Activated CD4-positive, alpha-beta T cell treated with anti-CD3 and anti-CD28 coated beads for 24 hours (primary cell): ENCODE measurements at places on chromosomes 4 and X.
A peak's percentile ranks its signal among the peaks of the same experiment; 100 is the strongest.

GRCh38 chr4:90120815-90121214, 6.4 kb upstream of the CCSER1 start:
- DNase-seq, result no peak

GRCh38 chr4:113587156-113587555, 174.4 kb downstream of the CAMK2D start:
- DNase-seq, result no peak

- DNase-seq, result no peak
Measured at GRCh38 chr4:73258436-73258685, 237 bp downstream of the ANKRD17 start.

DNA sequence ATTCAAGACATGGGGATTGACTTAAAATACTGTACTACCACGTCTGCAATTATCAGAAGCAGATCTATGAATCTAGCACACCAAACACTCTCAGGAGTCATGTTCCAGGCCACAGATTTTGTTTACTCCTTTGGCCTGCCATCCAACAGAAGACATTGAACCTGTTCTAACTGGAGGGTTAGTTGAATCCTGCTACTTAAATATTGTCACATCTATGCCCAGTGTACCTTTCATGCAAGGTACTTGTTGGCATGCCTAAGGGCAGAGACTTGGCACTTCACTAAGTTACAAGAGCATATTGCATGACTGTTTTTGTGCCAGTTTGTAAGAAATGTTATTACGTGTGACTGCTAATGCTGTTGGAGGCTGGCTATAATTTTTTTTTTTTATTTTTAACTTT, 126.9 kb upstream of the BCOR start:
- DNase-seq, result no peak

DNA sequence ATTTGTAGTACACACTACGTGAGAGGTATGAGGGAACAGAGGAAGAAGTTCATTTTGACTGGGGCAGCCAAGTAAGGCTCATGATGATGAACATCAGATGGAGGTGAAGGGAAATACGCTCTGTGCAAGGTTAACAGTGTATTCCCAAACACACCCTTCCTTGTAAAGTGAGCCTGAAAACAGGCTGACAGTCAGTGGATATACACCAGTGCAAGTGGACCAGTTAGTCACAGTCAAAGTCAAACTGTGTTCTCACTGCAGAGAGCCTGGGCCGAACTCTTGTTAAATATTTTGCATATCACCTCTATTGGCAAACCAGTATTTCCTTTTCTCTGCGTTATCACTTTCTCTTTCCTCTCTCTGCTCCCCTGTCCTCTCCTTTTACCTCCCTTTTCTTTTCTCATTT, 23.4 kb upstream of the RHOH start:
- DNase-seq, result no peak

DNA sequence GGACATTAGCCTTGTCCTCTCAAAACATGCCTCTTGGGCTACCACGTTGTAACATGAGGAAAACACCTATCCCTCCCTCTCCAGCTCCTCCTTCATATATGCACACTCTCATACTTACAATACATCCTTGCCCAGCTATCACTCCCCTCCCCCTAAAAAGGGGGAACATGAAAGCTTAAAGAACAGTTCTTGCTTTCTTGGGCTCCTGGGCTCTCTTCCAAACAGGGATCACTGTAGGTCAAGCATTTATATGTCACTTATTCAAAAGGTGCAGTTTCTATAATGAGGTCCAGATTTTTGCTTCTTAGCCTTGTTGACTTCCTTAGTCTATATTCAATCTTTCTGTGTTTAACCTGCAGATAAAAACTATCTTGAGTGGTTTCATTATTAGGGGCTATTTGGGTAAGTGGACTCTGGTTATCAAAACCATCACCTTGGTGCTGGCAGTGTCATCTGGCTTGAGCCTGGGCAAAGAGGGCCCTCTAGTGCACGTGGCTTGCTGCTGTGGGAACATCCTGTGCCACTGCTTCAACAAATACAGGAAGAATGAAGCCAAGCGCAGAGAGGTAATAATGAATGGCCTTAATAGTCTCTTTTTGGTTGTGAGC, 119.4 kb downstream of the AKAP4 start:
- DNase-seq, result no peak

DNA sequence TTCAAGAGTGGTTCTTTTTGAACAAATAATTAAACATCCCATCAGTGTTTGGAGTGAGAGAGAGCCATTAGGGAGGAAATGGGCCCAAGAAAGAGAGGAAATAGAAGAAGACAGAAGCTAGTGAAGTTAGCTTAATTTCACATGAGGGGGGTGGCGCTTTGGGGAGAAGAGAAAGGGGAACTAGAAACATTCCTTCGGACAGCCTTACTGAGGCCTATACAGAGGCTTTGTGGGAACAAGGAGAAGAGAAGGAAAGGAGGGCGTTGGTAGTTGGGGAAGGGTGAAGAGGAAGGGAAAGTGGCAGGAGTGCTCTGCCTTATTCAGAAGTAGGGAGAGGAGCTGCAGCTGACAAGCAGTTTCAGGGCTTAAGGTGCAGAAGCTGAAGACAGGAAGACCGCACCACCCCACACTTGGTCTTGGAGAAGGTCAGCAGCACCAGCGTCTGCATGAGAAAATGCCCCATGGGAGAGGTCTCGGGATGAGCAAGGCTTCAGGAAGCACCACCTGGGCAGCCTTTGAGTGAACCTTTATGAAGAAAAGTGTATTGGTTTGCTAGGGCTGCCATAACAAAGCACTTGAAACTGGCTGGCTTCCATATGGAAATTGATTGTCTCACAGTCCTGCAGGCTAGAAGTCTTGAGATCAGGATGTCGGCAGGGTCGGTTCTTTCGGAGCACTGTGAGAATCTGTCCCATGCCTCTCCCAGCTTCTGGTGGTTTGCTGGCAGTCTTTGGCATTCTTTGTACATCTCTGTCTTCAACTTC, 85.1 kb downstream of the KIT start:
- no peak for DNase-seq

GRCh38 chr4:77821775-77822174, 2.6 kb upstream of the CNOT6L start:
- no peak for DNase-seq

DNA sequence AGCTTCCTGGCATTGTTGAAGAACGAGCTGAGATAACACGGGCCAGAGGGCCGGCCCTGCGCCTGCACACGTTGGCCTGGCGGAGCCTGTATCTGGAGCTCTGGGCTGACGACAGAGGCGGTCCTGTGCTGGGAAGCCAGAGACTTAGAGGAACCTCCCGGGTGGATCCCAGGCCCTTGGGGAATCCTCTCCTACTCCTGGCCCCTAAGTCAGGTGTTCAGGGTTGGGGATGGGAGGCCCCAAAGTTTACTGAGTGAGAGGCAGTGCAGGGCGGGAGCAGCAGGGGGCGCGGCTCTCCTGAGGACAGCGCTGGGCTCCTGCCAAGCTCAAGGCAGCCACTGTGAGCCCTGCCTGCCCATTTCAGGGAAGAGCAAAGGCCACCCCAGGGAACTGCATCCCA, 2.5 kb upstream of the HTRA3 start:
- peak; percentile 28 for DNase-seq

GRCh38 chr4:123244137-123244536, 152.5 kb upstream of the SPRY1 start:
- no peak for DNase-seq

DNA sequence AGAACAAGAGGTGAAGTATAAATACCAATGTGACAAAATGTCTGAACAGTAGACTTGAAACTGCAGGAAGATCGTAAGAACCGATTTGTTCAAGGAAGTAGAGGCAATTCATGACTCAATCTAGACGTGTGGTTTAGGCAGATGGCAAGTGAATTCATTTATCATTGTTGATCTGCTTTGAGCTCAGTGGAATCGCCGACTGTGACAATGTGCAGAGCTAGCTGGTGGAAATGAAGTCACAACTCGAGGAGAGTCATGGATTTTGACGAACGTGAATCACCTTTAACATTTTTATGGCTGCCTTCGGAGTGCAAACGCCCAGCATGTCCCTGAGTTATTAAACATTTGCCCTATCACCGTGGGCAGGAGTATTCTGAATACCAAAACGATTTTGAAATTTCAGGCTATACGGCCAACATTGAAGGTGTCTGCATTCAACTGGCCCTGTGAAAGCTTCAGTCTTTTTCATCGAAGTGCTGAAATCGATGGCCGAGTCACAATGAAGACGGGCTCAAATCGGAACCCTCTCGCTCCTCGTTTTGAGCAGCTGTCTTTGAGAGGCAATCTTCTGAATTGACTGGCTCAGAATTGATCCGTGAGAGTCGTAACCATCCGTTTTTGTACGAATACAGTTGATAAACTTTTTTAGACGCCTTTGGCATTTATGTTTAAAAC, 689 bp upstream of the OGT start:
- DNase-seq, result no peak

DNA sequence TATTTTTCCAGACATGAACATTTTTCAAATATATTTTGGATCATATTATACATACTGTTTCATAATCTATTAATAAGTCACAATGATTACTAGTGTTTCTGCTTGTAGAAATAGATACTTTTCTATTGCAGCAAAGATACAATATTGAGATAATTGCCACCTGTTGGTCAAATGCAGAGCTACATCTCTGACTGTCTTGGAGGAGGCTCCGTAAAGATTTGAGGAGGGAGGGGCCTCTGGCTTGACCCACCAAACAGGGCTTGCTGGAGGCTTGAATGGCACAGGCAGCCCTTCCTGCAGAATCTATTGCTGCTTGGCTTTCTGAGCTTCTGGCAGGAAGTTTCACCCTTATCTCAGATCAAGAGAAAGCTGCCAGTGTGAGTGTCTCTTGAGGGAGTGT, 99.3 kb upstream of the ARMCX2 start:
- no peak for DNase-seq

GRCh38 chrX:45557387-45557786, 356.7 kb upstream of the DIPK2B start:
- no peak for DNase-seq

DNA sequence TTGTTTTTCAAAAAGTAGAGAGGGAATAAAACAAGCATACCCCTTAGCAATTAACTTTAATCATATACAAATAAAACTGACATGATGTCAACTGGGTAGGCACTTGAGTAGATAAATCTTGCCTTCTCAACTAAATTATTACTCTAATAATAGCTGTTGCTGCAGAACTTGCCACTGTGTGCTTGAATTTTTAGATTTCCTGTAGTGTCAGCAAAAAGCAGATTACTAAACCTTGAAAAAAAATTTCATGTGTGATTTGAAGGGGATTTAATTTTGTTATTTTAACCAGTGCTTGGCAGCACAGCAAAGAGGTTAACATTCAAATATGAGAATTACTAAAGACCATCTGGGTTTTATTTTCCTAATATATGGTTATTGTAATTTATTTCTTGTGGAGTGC, 438.3 kb upstream of the SPANXN1 start:
- DNase-seq, result no peak

- DNase-seq, result no peak
Measured at GRCh38 chr4:5804656-5805055, 88.2 kb downstream of the CRMP1 start.

- DNase-seq, result no peak
Measured at GRCh38 chr4:40804598-40804997, 54.8 kb downstream of the NSUN7 start.

DNA sequence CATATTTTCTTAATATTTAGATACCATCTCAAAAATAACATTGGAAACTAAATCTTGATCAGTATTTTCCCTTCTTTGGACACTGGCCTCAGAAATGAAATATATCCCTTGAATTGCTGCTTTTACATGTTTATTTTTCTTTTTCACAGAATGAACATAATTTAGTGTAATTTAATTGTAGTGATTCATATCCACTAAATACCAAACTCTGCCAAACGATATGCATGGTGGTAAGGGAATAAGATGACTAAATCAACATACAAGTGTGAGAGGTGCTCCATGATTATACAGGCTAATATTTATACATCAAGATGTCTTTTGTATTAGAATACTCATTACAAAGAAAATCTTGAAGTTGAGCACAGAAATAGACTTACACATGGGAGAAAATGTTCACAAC, 216.8 kb upstream of the PACRGL start:
- no peak for DNase-seq

DNA sequence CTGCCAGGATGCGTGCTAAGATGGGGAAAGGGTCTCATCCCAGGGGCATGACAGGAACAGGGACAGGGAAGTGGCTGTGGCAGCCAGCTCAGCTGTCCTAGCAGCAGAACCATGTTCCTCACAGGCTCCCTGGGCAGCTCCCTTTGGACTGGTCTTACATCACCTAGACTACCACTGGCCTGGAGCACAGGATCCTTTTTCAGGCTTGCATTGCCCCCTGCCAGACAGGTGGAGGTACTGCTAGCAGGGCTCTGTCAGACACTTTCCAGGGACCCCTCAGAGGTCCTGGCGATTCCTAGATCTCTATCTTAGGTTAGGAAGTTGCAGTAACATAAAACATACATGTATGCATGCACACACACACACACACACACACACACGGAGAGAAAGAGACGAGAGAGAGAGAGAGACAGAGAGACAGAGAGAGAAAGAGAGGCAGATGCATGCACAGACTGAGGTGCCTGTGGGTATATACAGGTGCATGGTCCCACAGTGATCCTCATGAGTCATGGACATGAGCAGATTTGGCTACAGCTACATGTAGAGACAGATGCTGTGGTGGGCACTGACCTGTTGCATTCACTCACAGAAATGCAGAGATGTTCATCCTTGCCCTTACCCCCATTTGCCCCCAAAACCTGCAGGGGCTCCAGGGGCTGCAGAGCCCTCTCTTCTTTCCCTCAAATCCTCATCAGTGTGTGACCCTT, 63.6 kb downstream of the STARD8 start:
- DNase-seq, result no peak

DNA sequence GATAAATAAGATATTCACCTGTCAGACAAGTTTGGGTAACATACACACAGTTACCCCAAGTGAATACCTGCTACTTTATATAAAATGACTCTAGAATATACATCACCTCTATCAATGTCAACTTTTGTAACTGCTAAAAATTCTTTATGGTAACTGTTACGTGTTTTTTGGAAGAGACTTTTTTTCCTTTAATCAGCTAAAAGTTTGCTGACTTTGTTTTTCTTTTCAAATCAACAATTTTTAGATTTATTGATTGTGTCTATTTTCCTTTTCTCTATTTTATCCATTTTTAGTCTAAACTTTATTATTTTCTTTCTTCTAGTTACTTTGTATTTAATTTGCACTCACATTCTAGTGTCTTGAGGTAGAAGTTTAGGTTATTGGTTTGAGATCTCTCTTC, 1106.6 kb upstream of the LCORL start:
- no peak for DNase-seq

GRCh38 chrX:86263526-86263925, 115.3 kb downstream of the DACH2 start:
- DNase-seq, result no peak

DNA sequence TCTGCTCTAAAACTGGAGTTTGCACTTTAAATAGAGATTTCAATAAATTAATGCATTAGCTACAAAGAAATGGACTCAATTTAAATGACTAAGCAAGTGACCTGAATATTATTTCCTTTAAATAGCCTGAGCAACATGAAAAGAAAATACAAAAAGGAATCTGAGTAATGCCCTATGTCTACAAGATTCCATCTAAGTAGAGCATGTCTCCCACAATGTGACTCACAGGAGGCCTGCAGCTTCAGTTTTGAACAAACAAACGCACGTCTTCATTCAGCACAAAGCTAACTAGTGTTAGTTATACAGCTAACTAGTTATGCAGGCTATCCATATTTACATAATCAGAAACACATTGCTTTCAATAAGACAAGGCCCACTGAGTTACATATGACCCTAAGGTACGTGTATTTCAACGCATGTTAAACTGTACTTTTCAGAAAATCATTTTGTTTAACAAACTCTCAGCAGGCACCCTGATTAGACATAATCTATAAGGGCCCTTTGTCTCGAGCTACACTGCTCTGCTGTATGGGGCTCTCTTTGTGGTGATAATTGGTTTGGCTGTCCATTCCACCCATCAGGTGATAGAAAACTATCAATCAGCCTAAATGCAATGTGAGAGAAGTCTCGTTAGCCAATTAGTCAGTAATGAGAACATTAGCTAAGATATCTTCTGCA, 116.5 kb downstream of the MAML3 start:
- no peak for DNase-seq
